ENCODE measurements at places on chromosomes 5 and 9.

DNA sequence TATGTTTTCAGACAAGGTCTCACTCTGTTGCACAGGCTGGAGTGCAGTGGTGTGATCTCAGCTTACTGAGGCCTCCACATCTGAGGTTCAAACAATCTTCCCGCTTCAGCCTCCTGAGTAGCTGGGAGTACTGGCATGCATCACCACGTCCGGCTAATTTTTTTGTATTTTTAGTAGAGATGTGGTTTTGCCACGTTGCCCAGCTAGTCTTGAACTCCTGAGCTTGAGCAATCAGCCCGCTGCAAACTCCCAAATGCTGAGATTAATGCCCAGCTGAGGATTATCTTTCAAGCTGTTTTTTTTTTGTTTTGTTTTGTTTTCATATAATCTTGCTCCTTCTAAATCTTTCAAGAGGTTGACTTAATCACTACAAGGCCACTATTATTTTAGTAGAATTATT lies 47.3 kb upstream of the SLC28A3 start:
- no peak for DNase-seq

- no peak for DNase-seq
Observed at GRCh38 chr5:56330167-56330566, 97.0 kb upstream of the ANKRD55 start.

DNA sequence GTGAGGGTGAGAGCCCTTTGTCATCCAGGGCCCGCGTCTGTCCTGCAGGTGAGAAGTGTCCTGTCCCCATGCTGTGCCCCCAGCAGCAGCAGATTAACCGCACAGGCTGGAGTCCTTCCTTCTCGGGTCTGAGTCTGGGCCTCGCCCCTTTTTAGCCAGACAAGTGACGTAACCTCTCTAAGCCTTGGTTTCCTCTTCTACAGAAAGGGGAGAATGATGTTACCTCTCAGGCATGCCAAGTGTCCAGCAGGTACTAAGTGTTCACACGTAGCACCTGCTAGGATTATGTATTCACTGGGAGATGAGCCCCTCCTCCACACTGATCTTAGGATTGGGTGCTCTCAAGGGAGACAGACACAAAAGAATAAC lies 6.9 kb downstream of the NEURL1B start:
- peak; percentile 51 for DNase-seq

- DNase-seq, result no peak
Observed at GRCh38 chr9:71965403-71965802, 54.0 kb downstream of the C9orf85 start.

DNA sequence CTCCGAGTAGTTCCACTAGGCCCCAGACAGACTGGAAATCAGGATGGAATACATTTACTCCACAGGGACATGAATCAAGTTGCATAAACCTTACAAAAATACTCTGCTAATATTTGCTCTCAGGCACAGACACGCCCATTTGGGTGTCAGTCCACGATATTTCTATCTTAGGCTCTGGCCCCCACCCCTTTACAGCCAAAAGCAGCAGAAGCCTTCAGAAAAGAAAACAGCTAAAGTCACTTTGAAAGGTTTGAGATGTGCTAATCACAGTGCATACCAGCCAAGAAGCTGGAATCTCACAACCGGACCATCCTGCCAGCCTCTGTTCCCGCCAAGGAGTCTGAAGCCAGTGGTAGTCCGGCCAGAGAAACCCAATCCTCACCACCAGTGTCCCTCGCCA lies 22.6 kb downstream of the PTPN3 start:
- no peak for DNase-seq

- DNase-seq, result peak; percentile 16
Observed at GRCh38 chr9:2087500-2088313, 72.6 kb downstream of the SMARCA2 start.

- DNase-seq, result no peak
Observed at GRCh38 chr5:145407300-145408047, 427.7 kb downstream of the PRELID2 start.

DNA sequence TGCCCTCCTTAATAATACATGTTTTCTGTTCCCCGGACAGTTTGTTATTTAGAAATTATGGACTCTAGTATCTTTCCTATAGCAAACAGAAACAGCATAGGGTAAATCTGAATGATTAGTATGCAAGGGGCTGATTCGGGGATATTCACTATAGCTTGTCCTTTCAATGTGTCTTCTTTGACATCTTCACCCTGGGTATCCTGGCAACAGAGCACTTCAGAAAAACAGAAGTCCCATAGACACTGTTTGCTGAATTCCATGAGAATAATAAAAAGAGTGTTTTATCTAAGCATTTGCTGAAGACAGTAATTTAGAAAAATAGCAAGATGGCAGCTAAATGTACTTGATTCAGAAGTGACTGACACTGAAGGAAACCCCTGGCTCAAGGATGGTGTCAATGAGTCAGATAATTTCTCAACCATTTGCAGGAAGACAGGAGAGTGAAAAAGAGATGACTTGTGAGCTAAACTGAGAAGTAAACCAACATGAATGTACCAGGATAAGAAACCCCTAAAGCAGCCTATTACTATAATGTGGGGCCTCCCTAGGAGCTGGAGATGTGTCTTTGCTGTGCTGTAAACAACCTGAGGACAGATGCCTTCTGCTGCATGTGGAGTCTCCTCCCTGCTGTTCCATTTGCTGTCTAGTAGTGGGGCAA lies 246.2 kb downstream of the MAN2A1 start:
- DNase-seq, result no peak

DNA sequence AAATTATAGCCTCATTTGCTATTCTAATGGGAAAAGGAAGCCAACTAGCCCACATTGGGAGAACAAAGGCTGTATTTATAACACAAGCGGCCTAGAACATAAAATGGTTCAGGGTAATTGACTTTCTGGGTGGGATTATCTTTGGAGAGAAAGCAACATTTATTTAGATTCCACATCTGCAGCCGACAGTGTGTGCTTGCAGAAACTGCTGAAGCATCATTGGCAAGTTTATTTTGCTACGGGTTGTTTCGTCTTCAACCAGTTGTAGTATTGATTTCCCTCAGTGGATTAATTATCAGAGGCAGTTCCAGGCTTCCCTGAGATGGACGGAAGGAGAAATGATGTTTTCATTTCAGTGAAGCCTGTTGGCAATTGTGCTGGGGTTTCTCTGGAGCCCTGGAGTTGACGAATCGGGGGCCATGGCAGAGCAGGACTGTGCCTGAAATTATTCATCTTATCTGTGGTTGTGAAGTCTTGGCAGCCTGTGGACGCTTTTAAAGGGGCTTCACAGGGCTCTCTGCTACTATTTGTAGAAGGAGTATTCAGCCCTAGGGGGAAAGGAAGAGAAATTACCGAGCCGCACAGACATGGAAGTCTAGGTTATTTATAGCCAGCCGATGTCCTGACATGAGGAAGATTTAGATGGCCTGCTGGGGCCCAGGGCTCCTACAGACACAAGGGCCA lies 290.6 kb upstream of the IRX4 start:
- peak; percentile 33 for DNase-seq

DNA sequence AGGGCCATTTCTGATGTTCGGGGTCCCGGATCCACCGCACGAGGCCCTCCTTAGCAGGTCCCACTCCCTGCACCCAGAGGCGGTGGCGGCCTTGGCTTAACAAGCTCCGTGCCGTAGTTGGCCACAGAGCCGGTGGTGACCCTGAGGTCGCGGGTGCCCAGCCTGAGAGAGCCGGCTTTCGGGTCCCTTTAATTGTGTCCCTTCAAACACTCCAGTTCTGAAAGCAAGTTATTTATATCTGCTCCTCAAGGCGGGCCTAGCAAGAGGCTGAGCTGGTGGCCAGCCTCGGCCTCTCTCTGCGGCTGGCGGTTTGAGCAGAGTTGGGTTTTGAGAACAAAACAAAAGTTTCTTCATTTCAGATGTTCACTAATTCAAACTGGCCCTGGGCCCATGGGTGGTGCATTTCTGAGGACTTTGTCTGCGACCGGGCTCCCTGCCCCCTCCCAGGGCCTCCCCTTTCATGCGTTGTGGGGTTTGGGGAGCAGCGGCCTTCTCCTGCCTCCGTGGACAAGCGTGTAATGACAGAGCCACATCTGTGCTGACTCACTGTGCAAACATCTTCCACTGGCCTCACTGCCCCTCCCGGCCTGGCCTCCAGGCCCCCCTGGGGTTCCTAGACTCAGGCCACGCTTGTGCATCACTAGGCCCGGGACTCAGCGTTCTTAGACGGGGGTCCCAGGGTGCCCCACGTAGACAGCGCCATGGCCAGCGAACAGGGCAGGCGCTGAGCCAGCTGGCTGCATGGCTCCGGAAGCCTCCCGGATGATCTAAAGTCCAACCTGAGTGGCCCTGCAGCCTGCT lies 49.4 kb upstream of the COL5A1 start:
- no peak for DNase-seq

DNA sequence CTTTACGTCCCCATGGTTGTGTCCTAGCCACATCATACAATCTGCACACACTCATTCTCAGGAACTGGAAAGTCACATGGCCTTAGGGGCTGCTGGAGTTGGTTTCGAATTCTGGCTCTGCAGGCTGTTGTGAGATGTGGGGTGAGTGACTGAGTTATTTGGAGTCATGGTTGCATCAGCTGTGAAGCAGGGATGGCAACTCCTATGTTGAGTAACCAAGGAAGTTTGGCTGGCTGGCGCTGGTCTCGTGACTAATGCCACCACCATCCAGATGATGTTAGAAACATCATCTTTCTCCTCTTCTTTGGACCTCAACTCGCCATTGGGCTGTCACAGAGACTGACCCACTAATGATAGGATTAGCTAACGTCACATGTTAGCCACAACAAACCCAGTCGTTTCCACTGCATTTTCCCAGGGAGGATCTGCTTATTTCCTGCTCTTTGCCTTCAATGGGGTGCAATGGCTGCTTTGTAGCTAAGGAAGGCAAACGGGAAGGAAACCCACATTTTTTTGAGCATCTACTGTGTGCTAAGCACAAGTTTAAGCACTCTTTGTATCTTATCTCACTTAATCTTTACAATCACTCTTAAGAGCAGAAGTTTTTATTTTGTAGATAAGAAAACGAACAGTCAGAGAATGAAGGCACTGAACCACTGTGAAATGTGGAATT lies 78.1 kb upstream of the UBTD2 start:
- no peak for DNase-seq

DNA sequence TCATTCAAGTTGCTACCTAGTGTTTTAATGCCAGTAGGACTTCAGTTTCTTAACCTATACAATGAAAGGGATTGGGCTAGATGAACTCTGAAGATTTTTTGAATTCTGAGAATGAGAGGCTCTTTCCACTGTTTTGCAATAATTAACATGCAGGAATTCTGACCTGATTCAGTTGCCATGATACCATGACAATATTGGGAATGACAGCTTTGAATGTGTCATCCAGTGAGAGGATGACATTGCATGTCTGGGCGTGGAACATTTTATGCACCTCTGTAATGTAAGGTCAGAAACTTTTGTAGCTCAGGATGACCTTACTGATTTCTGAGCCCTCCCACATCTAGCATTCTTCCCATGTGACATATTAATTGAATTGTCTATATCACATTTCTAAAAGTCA lies 30.6 kb upstream of the SPINK5 start:
- no peak for DNase-seq

- DNase-seq, result no peak
Observed at GRCh38 chr5:14331386-14331781, 188.2 kb downstream of the TRIO start.

- no peak for DNase-seq
Observed at GRCh38 chr5:56006600-56006999, 11.8 kb upstream of the IL6ST start.

DNA sequence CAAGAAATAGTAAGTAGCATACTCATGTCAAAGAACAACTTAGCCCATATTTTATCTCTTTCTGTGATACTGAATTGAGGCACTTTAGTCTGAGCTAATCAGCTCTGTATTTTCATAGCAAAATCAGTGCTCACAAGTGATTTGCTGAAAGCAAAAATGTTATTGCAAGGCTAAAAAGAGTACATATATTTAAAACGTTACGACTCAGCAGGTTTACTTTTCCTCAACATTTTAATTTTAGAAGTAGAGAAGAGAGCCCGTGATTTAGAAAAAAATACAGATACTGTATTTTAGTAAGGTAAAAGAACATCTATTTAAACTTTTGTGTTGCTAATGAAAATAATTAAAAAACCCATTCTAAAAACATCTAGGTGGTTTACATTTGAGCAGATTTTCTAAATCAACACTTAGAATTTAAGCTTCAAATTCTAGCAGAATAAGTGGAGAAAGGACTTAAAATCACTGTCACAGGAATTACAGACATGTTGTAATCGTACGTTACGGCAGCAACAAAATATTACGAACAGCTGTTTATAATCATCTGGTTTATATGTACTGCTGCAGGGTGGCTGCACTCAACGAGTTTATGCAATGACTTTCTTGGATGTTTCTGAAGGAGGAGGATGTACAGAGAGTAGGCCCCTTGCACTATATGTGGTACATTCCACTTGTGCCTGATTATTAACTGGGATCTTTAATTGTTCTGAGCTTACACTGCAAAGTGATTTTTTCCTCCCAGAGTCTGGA lies 20.1 kb downstream of the SREK1 start:
- DNase-seq, result no peak

GRCh38 chr9:114386886-114387679 lies 699 bp downstream of the AKNA start:
- no peak for DNase-seq

DNA sequence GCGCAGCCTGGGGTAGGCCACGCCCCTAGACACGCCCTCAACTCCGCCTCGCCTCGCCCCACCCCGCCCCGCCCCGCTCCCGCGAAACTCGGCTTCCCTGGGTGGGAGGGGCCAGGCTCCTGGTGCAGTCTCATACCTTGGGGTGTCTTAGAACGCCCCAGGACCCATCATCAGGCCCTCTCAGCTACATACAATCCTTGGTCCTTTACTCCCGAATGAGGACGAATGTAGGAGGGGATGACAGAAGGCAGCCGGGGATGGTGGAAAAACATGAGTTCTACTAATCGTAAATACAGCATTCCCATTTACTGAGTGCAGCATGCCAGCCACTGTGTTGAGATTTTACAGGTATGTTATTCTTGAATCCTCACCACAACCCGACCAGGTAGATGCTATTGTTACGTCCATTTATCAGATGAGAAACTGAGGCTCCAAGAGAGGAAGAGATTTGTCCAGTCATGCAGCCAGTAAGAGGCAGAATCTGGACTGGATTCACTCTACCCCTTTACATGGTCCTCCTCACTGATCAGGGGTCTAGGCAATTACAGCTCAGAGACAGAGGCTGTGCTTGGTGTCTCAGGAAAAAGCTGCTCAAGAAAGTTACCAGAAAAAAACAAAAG lies 6.8 kb downstream of the SH2D3C start:
- no peak for DNase-seq

DNA sequence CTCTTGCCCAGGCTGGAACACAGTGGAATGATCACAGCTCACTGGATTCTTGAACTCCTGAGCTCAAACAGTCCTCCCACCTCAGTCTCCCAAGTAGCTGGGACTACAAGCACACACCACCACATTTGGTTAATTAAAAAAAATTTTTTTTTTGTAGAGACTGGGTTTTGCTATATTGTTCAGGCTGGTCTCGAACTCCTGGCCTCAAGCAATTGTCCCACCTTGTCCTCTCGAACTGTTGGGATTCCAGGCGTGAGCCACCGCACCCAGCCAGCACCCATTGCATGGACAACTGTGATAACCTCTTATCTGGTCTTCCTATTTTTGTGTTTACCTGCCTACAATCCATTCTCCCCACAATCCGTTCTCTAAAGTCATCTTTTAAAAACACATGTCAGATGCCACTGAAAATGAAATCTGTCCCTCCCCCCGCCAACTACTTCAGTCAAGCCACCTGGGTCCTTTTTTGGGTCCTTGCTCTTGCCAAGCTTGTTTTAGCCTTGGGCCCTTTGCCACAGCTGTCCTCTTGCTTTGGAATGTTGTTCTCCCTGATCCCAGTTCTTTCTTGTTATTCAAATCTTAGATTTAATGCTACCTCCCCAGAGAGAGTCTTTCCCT lies 250.5 kb downstream of the PIK3R1 start:
- DNase-seq, result no peak

- no peak for DNase-seq
Observed at GRCh38 chr9:98501819-98502218, 206.9 kb downstream of the GABBR2 start.

GRCh38 chr9:105054491-105054890 lies 126.5 kb upstream of the ABCA1 start:
- no peak for DNase-seq
